ENCODE measurements at places on chromosomes 11 and 22.

- DNase-seq: no peak
Measured at GRCh38 chr11:82546661-82547557, 186.8 kb downstream of the FAM181B start.

- no peak for DNase-seq
Measured at GRCh38 chr22:22810018-22810427, 77.6 kb upstream of the IGLL5 start.

DNA sequence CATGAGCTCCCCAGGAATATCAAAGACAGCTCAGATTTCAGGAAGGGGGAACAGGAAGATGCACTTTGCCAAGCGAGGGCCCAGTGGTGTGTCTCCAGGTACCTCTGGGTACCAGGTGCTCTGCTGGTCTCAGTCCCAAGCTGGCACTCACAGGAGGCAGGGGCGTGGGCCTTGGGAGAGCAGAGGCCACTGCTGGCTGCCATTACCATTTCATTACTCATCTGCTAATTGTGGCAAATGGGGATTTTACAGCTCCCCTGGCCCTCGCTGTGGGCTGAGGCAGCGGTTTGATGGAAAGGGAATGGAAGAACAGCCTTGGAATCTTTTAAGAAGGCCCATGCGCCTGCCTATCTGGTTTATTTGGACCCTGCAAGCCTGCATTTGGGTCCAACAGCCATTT, 192.0 kb upstream of the NAV2 start:
- no peak for DNase-seq

GRCh38 chr11:134569195-134569594, 157.2 kb upstream of the B3GAT1 start:
- no peak for DNase-seq

DNA sequence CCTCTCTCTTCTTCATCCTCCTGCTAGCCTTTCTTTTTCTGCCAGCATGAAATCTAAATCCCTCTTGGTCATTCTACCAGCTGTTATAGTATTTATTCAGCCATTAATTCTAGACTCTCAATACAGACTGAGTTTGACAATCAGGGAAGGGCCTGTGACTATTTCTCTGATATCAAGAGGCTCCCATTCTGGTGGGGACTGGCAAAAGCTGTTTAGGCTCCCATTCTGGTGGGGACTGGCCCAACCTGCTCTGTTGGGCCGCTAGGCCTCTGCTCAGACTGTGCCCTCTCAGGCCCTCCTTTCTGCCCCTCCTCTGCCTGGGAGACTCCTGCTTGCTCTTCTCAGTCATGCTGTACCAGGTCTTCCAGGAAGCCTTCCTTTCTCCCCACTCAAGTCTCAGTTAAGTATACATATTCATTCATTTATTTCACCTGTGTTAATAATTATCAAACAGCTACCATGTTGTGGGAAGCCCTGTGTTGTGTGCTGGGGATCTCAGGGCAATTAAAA, 323.7 kb upstream of the NARS2 start:
- no peak for DNase-seq

DNA sequence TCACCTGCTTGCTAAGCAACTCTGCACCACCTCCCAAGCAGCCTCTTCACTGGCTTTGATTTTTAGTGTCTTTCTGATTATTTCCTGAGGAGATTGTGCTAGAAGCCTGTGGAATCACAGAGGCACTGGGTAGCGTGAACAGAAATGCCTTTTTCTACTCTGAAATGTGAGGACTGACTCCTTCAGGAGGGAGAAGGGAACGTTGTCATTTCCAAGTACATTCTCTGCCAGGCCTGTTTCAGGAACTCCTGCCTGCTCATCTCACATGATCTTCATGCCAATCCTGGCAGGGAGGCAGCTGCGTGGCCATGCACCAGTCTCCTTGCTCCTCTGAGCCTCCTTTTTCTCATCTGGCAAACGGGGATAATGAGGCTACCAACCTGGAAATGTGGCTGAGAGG, 49.8 kb upstream of the PRDM11 start:
- no peak for DNase-seq

- DNase-seq: no peak
Measured at GRCh38 chr11:11427542-11427941, 74.5 kb upstream of the CSNK2A3 start.

DNA sequence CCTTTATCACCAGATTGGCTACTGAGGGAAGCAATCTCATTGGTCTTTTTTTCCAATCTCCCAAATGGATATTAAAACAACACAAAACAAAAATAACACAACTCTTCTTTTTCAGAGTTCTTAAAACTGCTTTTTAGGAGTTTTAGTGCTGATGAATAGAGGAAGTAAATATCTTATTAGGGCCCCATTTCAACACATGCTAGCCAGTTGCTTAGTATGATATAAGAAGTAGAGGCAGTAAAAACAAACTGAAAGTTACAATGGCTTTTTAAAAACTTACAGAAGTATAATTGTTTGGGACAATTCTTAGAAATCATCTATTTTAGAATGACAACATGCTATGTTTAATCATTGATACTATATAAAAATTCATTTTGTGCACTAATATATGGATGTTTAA, 3.4 kb downstream of the C11orf71 start:
- DNase-seq: no peak

DNA sequence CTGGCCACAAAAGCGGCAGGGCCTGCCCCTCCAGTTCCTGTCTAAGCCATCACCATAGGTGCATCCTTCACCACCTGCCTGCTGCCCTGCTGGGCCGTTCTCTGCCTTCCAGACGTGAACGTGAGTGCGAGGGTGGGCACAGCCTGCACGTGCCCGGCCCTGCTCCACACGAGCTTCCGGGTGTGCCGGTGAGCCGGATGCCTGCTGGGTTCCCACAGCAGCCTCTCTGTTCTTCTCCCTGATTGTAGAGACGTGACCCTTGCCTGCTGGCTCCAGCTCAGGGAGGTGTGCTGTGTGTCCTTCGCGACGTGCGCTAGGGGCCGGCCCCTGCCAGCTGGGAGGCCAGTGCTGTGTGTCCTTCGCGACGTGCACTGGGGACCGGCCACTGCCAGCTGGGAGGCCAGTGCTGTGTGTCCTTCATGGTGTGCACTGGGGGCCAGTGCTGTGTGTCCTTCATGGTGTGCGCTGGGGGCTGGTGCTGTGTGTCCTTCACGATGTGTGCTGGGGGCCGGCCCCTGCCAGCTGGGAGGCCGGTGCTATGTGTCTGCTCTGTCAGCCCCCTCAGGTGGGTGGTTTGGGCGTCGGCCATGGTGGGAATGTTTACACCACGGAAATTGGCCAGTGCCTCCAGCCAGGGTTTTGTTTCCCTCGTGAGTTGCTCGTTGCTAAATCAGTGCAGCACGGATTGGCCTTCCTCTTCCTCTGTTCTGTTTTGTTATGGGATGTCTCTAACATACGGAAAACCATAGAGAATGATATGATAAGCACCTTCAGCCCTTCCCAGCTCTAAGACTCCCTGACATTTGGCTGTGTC, 35.4 kb upstream of the BRSK2 start:
- DNase-seq: no peak

DNA sequence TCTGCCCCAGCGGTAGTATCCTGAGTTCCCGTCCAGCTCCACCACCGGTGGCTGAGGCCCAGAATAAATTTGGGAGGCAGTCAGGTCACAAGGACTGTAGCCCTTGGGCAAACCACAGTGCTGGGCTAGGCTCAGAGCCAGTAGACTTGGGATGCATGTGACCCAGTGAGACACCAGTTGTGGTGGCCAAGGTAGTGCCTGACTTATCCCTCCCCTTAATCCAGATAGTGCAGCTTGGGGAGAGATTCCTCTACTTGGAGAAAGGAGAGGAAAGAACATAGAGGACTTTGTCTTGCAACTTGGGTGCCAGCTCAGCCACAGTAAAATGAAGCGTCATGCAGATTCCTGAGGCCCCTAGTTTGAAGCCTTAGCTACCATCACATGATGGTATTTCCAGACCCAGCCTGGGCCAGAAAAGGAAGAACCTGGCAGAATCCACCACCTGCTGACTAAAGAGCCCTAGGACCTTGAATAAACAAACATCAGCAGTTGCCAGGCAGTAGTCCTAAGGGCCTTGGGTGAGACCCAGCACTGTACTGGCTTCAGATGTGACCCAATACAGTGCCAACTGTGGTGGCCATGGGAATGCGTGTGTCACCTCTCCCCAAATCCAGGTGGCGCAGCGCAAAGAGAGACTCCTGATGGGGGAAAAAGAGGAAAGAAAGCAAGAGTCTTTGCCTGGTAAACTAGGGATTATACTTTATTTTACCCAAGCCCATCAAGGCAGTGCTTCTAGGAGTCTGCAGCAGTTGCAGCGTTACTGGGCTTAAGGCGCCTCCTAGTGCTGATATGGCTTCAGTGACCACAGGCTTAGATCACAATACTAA, 17.0 kb upstream of the DDX10 start:
- DNase-seq: peak; percentile 37

DNA sequence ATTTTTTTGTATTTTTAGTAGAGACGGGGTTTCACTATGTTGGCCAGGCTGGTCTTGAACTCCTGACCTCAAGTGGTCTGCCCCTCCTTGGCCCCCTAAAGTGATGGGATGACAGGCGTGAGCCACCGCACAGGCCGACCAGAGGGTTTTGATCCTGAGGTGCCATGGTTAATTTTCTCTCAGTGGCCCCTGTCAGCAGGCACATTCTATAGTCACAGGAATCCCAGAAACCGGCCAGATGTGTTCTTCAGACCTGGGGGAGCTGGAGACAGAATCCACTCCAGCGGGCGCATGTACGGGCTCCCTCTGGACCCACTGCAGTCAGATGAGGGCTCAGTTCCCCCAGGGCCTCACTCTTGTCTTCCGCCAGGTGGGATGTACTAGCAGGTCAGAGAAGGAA, 17.0 kb downstream of the IGLL1 start:
- DNase-seq: no peak

DNA sequence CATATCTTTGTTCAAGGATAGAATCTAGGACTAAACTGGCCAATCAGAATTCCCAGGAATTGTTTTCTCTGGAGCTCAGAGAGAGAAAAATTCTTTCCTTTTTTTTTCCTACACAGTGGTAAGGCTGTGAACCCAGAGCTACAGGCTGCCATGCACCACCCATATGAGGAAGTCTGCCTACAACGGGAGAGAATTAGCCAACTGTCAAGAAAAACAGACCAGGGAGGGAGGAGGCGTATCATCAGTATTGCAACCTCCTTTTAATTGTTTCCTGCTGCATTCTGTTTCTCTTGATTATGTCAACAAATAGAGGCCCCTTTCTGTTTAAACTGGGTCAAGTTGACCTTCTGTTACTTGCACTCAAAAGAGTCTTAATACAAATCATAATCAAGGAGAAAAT, 176.5 kb upstream of the UBASH3B start:
- DNase-seq: no peak

GRCh38 chr11:75810637-75811390, 4.2 kb upstream of the UVRAG start:
- no peak for DNase-seq

GRCh38 chr11:96758957-96759356, 369.1 kb downstream of the JRKL start:
- DNase-seq: no peak

- no peak for DNase-seq
Measured at GRCh38 chr11:64947208-64947814, 11.6 kb upstream of the GPHA2 start.

DNA sequence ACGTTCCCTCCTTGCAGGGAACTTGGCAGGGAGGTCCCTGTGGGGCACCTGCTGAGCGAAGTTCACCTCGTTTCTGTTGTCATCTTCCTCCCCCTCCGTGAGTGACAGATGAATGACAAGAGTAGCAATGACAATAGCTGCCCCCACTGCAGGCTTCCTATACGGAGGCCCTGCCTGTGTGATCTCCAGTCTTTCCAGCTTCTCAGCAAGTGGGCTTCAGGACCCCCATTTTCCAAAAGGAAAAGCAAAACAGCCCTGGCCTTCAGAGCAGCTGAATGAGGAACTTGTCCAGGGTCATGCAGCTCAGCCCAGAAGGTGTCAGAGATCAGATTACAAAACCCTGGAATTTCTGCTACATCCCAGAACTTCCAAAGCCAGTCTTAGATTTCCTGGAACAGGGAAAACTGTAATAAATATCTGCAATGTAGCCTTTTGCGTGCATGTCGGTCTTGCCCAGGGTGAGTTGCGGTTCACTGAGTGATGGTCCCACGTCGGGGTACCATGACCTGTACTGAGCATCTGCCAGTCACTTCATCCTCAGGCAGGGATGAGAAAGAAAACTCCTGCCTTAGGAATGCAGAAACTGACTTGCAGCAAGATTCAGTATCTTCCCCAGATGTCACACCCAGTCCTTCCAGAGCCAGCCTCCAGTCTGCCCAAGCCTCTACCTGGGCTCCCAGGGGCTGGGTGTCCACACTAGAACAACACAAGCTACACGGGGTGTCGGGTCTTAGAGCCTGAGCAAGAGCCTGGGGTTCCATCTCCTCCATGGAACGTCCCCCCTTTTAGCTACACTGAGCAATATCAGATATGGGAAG, 1457.0 kb downstream of the BRD1 start:
- no peak for DNase-seq

DNA sequence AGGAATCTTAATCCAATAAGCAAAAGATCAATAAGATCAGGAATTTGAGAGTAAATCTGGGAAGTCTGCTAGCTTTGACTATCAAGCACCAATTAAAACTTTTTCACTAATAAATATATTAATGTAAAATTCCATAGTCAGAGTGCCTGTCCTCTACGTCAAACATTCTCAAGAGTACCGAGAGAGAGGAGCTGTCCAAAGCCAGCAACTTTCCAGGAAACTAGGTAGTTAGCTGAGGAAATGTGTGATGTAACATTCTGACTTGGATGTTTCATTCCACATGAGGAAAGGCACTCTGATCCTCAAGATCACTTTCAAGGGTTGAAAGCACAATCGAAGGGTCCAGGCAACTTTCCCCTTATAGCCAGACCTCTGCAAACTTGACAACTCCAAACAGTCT, 113.2 kb downstream of the STK33 start:
- no peak for DNase-seq

DNA sequence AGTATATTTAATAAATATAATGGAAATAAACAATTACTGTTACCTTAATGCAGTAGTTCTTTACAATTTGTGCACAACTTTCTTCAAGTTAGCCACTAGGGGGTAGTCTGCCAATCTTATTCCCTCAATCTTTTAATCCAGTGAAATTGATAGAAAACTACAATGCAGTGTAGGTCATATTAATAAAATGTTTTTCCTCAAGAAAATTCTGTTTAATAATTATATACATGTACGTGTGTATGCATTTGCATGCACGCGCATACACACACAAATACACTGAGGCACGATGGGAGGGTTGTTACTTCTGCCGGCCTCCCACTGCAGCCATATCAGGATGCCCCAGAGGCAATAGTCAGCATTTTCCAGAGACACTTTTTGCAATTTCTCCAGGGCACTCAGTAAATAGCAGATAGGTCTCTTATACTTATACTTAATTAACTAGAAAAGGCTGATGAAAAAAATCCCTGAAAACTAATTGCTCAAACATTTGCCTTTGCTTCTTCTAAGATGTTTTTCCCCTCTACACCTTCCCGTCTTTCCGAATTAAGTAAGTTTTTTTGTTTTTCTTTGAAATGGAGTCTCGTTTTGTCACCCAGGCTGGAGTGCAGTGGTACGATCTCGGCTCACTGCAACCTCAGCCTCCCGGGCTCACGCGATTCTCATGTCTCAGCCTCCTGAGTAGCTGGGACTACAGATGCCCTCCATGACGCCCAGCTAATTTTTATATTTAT, 3.1 kb downstream of the GAB2 start:
- no peak for DNase-seq

GRCh38 chr11:1397146-1397861, 7.6 kb downstream of the BRSK2 start:
- DNase-seq: no peak

- DNase-seq: peak; percentile 30
Measured at GRCh38 chr22:18078329-18079041, 695 bp downstream of the PEX26 start.

Data from natural killer cell (primary cell).